Right cardiac atrium (tissue), 5 donors: ENCODE measurements at places on chromosomes 11 and 22. TPM values are rescaled to one million over a fixed set of nuclear protein-coding genes. Genes with fewer than 3 reads are reported as not detected.
A peak's percentile ranks its signal among the peaks of the same experiment; 100 is the strongest.

DNA sequence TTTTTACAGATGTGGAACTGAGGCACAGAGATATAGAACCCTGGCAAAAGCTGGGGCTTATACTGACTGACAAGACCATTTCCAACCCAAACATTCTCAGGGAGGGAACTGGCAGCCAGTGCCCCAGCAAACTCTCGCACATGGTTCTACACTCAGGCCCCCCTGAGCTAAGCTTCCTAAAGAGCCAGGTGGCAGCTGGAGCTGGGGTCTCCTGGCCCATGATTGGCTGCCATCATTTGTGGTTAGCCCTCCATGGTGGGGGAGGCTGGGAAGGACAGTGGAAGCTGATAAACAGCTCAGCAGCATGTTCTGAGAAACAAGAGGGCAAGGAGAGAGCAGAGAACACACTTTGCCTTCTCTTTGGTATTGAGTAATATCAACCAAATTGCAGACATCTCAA, at the start of gene RAG1:
TSS of gene RAG1 (plus strand) at position 314 of the 400 bp plus-strand sequence. CDS start 5,298 bp downstream, outside the sequence.
- no peak for DNase-seq

DNA sequence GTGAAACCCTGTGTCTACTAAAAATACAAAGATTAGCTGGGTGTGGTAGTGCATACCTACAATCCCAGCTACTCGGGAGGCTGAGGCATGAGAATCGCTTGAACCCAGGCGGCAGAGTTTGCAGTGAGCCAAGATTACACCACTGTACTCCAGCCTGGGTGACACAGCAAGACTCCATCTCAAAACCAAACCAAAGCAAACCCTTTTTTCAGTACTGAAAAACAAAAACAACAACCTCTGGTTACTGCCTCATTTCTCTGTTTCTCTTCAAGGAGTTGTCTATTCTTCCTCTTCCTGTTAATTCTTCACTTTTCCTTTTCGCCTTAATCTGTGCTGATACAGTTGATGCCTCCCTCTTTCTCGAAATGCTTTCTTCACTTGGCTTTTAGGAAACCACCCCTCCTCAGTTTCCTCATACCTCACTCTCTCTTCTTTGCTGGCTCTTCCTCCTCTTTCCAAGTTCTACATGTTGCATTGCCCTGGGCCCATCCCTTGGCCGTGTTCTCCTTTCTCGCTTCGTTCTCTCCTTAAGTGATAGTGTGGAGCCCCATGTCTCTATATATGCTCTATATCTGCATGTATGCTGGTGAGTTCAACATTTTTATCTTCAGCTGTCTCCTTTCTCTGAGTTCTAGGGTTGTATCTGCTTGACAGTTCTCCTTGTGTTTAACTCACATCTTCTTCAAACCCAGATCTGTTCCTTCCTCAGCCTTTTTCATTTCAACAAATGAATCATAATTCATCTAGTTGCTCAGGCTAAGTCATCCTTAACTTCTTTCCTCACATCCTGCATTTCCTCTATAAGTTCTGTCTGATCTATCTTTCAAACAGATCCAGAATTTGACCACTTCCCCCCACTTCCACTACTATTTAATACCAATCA, 37.1 kb downstream of the NUCB2 start:
- no peak for DNase-seq

DNA sequence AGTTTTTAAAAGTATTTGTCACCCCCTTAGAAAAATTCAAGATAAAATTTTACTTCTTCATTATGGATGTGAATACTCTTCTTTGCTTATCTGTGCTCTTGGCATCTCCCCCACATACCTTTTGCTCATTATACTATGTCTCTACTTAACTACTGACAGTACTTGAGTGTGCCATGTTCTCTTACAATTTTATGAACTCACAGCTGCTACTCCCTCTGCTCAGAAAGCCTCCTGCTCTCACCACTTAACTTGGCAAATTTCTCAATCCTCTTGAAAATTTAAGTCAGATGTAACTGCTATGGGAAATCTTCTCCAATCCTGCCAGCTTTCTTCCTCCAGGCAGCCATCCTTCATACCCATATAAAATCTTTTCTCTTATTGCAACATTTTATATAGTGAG, 163.4 kb downstream of the CNTN5 start:
- DNase-seq = no peak

DNA sequence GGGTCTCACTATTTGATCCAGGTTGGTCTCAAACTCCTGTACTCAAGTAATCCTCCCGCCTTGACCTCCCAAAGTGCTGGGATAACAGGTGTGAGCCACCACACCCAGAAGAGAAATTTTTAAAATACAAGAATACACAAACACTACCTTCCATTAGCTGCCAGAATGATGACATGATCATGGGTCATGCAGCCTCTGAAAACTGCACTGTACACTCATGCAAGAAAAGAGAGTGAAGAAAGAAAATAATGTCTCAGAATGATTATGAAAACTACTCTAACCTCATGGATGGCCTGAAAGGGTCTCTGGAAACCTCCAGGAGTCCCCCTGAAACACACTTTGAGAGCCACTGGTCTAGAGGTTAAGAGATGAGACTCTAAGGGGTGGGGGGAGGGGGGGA, 18.8 kb downstream of the VPS37C start:
- no peak for DNase-seq

The FAM181B gene
- 5.7 TPM for total RNA-seq

DNA sequence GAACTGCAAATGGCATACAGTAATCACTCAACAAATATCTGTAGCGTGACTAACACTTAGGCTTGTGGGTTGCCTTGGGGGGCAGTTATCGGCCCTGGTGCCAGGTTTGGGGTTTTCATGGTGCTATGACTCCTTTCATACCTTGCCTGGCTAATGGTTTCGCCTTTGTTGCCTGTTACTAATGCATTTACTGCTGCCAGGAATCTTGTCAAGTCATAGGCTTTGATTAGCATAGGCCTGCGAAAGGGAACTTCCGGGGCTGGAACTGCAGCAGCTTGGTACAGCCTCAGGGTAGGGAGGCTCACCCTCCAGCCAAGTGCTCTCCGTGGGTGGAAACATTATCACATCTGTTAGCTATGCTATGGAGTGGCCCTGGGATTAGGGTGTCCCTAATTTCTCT, 13.2 kb downstream of the SLC25A18 start:
- DNase-seq = no peak

DNA sequence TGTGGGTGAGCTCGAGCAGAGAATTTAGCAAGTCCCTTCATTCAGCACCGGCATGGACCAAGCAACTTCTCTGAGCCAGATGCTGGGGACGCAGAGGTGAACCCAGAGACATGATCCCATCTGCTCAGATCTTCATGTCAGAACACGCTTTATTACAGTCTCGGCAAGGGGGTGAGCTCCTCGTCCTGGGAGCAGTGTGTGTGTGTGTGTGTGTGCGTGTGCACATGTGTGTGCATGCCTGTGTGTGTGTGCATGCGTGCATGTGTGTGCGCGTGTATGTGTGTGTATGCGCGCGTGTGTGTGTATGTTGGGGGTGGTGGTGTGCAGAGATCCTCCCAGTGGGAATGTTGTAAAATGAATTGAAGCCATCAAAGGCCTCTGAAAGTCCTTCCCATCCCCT, 9.8 kb downstream of the MIAT start:
- no peak for DNase-seq

DNA sequence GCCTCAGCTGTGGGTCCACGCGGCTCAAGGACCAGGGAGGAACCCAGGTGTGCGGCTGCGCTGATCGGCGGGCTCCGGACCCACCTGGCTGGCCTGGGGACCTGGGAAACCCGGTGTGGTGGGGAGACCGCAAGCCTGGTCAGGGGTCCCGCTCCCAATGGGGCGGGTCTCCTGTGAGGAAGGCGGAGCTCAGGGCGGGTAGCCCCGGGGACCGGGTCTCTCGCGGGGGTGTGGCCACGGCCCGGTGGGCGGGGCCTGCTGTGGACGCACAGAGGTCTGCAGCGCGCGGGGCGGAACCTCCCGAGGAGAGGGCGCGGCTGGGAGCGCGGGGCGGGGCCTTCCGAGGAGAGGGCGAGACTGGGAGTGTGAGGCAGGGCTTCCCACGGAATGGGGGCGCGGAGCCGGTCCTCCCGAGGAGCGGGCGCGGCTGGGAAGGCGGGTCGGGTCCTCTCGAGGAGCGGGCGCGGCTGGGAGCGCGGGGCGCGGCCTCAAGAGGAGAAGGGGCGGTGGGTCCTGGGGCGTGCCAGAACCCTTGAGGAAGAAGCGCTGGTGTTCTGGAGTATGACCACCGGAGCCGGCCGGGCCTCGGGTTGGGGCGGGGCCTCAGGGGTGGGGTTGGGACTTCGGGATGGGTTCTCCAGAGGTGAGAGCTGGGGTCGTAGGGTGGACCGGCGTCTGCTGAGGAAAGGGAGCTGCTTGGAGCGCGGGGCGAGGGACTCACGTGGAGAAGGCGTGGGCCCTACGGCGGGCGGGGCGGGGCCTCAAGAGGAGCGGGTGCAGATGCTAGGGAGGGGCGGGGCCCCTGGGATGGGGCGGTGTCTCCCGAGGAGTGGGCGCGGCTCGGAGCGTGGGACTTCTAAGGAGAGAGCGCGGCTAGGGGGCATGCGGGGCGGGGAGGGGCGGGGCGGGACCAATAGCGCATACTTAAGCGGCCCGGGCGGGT, 20.8 kb downstream of the DGCR6L start:
- peak; percentile 95 for DNase-seq

DNA sequence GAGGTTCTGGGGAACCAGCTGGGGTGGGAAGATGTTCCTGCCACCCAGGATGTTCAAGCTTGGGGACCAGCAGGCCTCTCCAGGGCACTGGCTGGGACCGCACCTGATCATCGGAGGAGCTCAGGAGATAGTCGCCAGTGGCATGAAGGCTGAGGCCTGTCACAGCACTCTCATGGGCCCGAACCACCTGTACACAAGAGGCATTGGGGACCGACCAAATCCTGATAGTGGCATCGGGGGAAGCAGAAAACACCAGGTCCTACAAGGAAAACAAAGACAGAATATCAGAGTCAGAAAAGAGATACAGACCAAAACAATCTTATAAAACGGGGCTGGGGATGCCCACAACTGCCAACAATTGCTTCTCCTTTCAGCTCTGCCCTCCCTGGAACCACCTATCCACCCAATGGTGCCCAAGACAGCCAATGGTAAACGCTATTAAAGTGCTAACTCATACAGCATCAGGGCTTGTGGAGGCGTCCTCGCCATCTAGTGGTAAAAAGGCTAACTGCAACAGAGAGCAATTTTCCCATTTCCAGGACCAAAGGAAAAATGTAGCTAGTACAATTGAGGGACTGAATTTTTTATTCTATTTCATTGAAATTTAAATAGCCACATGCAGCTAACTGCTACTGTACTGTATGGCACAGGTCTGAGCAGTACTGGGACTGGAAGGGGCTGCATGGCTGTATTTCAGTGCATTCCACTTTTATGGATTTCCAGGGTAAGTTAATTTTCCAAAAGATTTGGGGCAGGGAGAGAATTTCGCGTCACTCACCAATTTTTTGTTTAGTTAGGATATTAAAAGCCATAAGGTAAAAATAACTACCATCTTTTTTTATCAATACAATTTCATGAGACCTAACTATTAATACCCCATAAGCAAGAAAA, 7.1 kb downstream of the PRPF19 start:
- DNase-seq = no peak

DNA sequence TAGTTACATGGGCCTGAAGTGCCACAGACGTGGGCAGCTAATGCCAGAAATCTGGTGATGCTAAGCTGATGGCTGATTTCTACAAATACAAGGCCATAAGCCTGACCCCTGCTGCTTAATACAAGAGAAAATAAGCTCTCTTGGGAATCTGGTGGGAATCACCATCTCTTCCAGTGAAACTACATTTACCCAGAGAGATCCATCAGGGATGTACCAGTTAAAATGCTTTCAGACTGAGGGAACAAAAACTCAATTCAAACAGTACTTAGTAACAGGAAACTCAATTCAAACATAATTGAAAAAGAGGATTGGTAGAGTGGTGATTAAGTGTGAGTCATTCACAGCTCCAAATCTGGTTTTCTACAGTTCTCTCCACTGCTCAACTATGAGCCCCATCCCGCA, 1.7 kb upstream of the CAVIN3 start:
- DNase-seq = no peak

- DNase-seq = no peak
These were observed 775.4 kb downstream of the LUZP2 start for GRCh38 chr11:25272214-25272613.

DNA sequence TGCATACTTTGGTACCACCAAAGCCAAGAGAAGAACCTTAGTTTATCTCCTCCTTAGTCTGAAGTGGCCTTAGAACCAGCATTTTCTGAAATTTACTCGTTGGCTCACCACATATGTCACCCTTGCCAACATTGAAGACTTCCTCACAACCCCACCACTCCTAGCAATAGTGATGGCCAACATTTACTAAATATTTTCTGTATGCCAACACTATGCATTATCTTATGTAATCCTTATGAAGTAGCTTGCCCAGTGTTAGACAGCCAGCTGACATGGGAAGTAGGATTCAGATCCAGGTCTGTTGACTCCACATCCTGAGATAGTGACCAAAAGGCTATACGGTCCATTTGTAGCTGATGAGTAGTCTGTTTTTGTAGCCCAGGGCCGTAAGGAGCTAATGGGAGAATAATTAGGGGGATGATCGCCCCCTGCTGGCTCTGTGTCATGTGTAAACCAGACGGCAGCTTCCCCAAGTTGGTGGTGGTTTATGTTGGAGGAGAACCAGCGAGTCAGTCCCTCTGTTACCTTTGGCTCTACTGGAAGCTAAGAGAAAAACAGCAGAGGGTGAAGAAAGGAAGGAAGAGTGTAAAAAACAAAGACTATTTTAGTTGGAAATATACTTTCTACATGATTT, 120.5 kb upstream of the RASSF10 start:
- DNase-seq = peak; percentile 92

GRCh38 chr11:115996125-115996807, 492.1 kb upstream of the CADM1 start:
- no peak for DNase-seq

- peak; percentile 39 for DNase-seq
These were observed 17.5 kb upstream of the CABP7 start for GRCh38 chr22:29702000-29702930.

- no peak for DNase-seq
These were observed 400.8 kb downstream of the SOX6 start for GRCh38 chr11:15955595-15955994.

- no peak for DNase-seq
These were observed 33.7 kb downstream of the DAGLA start for GRCh38 chr11:61713906-61714305.

- DNase-seq = peak; percentile 50
These were observed 8.3 kb upstream of the PIM3 start for GRCh38 chr22:49951986-49952896.

GRCh38 chr11:33646629-33647028, 54.0 kb downstream of the C11orf91 start:
- DNase-seq = no peak

GRCh38 chr11:120122924-120123683, 14.8 kb downstream of the TRIM29 start:
- DNase-seq = no peak

DNA sequence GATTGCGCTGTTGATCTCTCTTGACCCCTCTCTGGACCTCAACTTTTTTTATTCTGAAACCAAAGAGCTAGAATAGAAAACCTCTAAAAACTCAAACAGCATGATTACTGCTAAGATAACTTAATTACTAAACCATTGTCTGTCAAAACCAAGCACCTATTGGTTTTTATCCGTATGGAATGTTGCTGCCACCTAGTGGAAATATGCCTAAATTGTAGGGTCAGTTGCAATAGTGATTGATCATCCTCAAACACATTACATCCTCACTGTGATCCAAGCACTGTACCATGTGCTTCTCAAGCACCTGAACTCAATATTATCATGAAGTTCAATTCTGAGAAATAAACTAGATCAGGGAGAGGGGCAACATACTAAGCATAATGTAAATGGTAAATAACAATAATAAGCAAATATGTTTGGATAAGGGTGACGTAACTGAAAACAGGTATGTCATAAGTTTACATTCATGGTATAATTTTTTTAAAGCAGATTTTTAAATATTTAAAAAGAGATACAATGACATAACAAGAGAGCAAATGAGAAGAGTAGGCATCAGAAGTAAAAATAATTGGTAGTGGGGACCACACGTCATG, 3.8 kb upstream of the OR5A2 start:
- no peak for DNase-seq

GRCh38 chr22:37672206-37672919, 3.1 kb upstream of the LGALS1 start:
- no peak for DNase-seq
